ENCODE measurements at places on chromosomes 3 and 15.

GRCh38 chr3:78804251-78805037, 963.4 kb downstream of the ROBO1 start:
- DNase-seq = no peak

DNA sequence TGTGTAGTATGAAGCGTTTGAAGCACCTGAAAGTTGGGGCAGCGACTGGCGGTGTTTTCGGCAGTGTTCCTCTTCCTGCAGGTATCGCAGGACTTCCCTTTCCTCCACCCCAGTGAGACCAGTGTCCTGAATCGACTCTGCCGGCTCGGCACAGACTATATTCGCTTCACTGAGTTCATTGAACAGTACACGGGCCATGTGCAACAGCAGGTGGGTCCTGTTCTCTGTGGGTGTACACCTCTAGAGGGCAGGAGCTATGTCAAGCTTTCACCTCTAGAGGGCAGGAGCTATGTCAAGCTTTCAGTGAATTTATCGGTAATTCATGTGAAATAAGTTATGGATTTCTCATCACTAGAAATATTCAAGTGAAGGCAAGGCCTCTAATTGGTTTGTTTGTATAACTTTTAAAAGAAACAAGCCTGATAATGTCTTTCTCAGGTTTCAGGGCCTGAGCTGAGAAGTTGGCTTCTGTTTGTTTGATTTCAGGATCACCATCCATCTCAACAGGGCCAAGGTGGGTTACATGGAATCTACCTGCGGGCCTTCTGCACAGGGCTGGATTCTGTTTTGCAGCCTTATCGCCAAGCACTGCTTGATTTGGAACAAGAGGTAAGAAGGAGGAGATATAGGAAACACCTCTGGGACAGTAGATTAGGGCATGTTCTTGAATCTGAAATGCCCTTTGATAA, 5.3 kb downstream of the TUBGCP4 start:
- peak; percentile 77 for DNase-seq

- DNase-seq = no peak
These were observed 515.2 kb upstream of the CCDC54 start for GRCh38 chr3:106862067-106862466.

GRCh38 chr3:39347586-39347876, 18.0 kb downstream of the CCR8 start:
- no peak for DNase-seq

GRCh38 chr15:51672913-51673857, 8.1 kb upstream of the SCG3 start:
- DNase-seq = no peak

GRCh38 chr3:133742351-133743091, 3.7 kb upstream of the TF start:
- no peak for DNase-seq

DNA sequence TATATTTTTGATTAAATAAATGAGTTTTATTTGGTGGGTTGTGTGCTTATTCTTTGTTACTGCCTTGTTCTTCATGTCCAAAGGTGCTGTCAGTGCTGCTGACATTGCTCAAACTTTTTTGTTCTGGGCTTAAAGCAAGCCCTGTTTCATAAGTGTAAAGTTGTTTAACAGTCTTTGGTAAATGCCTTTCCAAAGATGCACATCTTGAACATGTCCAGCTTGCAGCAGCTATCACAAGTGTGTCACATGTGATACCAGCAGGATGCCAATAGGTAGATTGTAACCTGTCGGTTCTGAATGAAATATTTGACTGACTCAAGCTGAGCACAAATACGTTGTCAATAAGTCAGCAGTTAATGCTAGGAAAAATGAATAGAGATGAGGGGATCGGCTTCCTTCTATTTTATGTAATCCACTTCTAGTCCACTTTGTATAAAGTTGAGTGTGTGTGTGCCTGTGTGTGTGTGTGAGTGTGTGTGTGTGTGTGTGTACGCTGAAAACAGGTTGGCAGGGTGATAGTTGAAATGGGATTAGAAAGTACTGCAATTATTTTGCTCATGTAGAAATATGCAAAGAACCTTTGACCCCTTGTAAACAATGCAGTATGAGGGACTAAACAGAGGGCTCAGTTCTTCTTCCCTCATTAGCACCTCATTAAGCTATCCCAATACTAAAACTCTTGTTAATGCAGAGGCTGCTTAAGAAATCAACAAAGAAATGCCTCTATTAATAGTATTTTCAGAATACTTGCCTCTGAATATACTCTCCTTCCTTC, 986.5 kb downstream of the TUSC7 start:
- no peak for DNase-seq

- DNase-seq = no peak
These were observed 256.0 kb upstream of the CBLB start for GRCh38 chr3:106124818-106125217.

DNA sequence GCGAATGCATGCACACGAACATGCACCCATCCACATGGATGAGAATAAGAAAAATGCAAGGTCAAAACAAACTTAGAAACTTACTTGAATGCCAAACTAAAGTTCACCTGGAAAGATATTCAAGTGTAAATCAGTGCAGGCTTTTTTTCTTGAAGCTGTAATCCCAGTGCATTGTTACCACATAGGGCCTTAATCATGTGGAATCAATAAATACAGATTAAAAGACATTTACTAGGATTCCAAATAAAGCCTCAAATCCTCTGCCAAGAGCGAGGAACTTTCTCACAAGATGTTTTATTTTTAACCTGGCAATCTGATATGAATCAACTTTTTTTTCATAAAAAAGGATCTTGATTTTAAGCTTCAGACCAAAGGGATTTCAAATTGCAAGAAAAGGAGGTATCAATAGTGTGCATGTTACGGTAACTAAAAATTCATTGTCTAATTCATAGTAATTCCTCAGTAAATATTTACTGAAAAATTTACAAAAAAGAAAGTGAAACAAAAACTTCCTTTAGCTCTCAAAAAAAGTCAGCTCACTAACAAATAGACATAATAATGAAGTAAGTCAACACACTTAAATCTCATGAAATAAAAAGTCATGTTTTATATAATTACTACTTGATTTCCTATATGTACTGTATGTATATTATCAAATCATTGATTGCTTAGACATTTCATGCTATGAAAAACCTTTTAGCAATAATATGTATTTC, 978.6 kb downstream of the PLOD2 start:
- no peak for DNase-seq

GRCh38 chr15:78224023-78224411, 10.3 kb downstream of the ACSBG1 start:
- DNase-seq = no peak

DNA sequence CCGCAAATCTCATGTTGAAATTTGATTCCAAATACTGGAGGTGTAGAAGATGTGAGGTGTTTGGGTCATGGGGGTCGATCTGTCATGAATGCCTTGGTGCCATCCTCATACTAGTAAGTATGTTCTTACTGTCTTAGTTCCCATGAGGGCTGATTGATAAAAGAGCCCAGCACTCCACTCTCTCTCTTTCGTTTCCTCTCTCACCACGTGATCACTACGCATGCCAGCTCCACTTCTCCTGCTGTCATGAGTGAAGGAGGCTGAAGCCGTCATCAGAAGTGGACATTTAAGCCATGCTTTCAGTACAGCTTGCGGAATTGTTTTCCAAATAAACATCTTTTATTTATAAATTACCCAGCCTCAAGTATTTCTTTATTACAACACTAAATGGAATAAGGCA, 6.1 kb downstream of the OR5H15 start:
- no peak for DNase-seq

GRCh38 chr3:106082616-106083015, 213.8 kb upstream of the CBLB start:
- DNase-seq = no peak

- DNase-seq = no peak
These were observed 187.0 kb downstream of the UBE3A start for GRCh38 chr15:25251700-25252390.

Data from germinal center (tissue), 1 donor.